ENCODE measurements at places on chromosomes 12 and 14.

DNA sequence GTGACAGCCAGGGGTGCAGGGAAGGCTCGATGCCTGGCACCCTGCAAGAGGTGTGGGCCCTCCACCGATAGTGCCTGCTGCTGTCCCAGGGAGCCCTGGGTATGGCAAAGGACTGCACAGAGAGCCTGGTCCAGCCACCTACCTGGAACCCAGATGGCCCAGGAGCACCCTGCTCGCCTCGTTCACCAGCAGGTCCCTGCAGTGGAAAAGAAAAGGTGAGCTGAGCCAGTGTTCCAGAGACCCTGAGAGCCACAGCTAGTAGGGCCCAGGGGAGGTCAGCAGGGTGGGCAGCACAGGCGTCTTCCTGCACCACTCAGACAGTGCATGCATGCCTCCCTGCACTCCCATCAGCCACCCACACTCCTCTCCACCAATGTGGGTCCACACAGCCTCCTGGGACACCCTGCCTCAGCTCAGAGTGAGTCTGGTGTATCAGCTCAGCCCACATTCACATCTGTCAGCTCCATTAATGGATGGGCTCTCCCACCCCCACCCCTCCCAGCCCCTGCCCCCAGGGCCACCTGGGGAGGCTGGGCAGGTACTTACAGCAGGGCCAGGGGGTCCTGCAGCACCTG lies 20.2 kb downstream of the TMEM106C start:
- DNase-seq = no peak

- DNase-seq = no peak
Observed at GRCh38 chr12:56198836-56199235, 9.6 kb upstream of the SMARCC2 start.

DNA sequence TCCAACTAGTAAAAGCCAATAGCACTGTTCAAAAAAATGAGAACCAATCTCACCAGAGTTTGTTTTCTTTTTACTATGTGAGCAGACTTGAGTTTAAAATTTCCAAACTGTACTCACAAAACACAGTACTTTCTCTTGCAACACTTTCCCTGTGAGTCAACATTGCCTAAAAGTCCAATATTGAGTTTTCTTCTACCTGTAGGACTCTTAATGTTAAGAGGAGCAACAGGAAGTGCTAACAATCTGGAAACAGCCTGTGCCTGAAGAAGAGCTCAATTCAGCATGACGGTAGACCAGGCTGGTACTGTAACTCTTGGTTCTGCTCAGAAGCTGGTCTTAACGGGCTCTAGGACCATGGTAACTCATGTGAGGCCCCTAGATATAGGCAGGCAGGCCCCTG lies 144.3 kb downstream of the MED13L start:
- DNase-seq = no peak

- no peak for DNase-seq
Observed at GRCh38 chr14:35956376-35957085, 130.4 kb downstream of the BRMS1L start.

DNA sequence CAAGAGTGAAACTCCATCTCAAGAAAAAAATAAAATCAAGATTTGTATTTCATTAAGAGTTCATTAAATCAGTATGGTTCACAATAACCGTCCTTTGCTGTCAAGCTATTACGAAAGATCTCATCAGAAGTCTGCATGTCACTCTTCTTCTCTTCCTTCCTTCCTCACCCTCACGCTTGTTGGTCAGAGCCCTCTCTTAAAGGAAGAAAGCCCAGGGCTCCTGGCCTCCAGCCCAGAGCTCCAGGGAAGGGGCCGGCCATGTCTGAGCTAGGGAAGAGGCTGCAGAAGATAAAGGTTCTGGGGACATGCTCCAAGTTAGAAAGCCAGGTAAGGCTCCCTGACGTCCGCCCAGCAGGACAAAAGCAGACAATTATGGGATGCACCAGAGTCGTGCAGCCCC lies 43.1 kb upstream of the DLK1 start:
- no peak for DNase-seq

GRCh38 chr12:113693693-113694092 lies 222.0 kb upstream of the LHX5 start:
- no peak for DNase-seq

GRCh38 chr14:95760596-95760995 lies 46.7 kb upstream of the TCL1A start:
- no peak for DNase-seq
